ELR (cell line): ENCODE measurements at places on chromosomes 5 and 9.

GRCh38 chr9:17865881-17866280, 287.0 kb downstream of the SH3GL2 start:
- no peak for DNase-seq

GRCh38 chr5:67910546-67910945, 305.0 kb upstream of the PIK3R1 start:
- DNase-seq = no peak

DNA sequence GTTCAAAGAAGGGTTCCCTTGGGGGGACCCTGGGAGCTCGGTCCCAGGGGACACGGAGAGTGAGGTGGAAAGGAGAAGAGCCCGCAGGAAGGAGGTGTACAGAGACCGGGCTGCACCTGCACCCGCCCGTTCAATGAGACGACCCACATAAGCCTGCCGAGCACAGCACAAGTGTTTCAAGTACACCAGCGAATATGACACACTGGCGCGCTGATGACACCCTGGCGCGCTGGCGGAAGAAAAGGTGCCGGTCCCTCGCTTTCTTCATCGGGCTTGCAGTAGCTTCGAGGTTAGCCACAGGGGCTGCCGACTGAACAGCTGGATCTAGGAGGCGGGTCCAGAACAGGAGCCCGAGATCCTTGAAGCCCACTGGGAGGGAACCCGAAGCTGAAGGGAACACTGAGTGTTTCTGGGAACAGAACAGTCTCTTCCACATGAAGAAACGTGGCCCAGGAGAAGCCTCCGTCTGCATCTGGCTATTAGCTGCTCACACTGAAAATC, 1.4 kb downstream of the TBC1D9B start:
- DNase-seq = no peak

DNA sequence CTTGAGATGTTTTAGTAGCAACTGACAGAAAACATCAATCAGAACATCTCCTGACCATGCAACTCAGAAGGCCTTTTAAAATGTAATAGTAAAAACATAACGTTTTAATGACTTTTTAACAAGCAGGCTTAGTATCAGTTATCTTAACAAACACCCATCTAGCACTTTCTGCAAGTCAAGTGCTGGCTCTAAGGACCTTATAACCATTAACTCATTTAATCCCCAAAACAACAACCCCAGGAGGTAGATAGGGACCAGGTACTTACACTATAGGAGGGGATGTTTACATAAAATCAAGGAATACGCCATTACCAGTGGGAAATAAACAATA, 41.8 kb downstream of the ROR2 start:
- DNase-seq = no peak

- no peak for DNase-seq
Measured at GRCh38 chr9:5696884-5697283, 68.0 kb downstream of the RIC1 start.

DNA sequence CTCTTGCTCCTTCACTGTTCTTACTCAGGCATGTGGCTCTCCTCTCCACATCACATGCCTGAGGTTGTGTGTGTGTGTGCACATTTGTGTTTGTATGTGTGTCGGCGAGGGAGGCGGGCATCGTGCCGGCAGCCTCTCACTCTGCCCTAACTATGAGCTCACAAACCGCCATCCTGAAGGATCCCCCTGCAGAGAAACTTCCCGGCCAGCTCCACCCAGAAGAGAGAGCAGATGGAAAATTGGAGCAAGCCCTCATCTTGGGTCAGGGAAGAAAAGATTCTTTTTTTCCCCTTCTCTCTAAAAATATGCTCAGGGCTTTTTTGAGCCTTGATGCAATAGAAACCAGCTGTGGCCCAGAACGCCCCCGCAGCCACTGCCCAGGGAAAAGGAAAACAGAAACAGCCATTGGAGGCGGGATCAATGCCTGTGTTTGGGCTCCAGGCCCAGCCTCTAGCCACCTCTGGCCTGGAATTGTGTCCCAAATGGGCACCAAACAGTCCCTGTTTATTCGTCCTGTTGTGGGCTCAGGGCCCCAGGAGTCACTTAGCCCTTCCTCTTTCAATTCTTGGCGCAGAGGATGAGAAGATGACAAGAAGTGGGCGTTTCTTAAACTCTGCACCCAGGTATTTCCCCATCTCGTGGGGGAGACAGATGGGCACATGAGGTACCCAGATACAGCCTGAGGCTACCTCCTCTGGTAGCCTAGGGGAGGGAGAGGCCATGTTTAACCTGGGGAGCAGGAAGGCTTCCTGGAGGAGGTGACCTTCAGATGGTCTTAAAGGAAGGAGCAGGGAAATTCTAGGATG, 151.5 kb downstream of the RGS3 start:
- no peak for DNase-seq

DNA sequence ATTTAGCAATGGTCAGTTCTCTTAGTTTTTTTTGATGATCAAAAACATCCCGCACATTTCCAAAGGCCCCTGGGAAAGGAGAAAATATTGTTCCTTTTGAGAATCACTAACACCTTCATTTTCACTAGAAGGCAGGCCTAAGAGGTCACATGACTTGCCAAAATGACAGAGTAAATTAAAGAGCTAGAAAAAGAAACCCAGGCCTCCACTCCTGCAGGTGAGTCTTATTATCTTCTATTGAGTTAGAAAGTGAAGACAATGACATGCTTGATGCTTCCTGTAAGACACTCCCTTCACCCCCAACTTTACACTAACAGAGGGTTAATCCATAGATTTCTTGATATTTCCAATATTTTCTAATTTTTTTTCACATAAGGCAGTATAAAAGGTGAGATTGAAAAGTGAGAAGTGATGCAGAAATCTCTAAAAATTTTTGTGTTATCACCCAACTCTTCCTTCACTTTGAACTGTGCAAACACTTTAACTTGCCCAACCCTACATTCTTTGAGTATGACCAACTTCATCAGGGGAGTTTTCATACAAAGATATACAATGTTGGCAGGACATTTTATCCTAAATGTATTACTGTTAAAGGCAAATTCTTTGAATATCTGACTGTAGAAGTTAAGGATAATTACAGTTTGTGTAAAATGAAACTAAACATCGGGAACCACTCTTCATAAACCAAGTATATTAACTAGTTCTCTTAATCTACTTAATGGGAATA, 57.1 kb downstream of the SUB1 start:
- DNase-seq = peak; percentile 34

DNA sequence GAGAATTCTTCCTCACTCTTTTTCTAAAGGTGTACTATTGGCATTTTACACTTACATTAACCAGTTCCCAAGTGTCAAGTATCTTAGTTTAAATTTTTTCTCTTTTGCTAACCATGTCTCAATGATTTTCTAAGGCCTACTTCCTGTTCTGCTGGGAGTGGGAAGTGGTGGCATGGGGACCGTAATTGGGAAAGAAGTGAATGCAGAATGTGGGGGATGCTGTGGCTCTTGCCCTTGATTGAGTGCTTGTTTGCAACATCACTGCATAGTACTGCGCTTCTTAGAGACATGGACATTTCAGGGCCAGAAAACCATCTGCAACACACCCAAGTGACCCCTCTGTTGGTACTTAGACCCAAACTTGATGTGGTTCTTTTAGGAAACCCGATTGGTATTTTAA, 32.8 kb downstream of the MRRF start:
- DNase-seq = no peak

DNA sequence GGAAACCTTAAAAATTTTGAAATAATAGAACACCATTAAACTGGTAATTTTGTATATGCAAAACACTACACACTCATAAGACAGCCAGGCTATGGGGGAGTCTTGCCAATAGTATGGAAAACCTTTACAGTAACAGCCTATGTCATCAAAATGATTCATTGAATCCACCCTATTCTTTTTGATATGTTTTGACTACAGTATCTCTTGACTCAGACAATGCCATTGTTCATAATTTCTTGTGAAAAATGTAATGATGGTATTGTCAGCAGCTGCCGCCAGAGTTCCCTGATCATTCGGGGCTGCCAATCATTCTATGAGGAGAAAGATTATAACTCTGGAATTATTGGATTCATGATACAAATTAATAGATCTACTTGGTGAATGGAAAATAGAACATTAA, 101.4 kb upstream of the POC5 start:
- no peak for DNase-seq

GRCh38 chr9:136927343-136928271, 16.9 kb downstream of the FBXW5 start:
- peak; percentile 58 for DNase-seq
